Activated effector memory CD4-positive, alpha-beta T cell treated with Interleukin-2 at 50 U/mL for 16 hours (primary cell): ENCODE measurements at places on chromosomes 7 and 10.

- no peak for DNase-seq
Observed at GRCh38 chr10:14549496-14549895, 218.8 kb upstream of the FRMD4A start.

GRCh38 chr7:101393865-101394264 is 31.2 kb downstream of the COL26A1 start:
- no peak for DNase-seq

DNA sequence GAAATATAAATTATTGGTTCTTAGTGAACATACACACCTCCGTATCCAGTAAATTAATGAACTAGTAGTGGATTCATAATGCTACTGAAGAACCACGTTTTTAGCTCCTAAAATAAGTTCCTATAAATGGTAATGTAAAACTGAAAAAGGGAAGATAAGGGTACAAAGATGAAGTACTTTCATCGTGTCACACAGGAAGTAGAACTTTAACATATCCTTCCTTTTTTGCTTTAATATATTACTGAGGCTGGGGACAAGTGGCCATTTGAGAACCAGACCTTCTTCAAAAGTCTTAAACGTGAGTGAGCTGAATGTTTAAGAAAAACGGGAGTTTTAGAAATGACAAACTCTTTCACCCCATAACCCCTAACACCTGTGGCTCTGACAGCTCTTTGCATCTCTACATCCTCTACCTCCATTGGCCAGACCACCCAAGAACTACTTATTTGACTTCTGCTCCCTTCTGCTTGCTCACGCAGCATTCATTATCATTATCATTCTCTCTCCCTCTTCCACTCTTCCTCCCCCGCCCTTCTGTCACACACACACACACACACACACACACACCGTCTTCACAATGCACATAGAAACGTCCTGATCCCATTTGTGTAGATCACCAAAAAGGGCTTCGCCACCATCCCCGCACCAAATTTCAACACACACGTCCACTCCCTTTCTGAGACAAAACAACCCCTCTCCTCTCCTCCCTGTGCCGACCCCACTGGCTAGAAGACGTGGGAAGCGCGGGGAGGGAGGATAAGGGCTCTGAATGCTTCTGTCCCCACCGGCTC is 677 bp downstream of the SKAP2 start:
- peak; percentile 2 for DNase-seq

GRCh38 chr10:70163448-70163847 is 6.9 kb downstream of the SAR1A start:
- DNase-seq, result no peak

DNA sequence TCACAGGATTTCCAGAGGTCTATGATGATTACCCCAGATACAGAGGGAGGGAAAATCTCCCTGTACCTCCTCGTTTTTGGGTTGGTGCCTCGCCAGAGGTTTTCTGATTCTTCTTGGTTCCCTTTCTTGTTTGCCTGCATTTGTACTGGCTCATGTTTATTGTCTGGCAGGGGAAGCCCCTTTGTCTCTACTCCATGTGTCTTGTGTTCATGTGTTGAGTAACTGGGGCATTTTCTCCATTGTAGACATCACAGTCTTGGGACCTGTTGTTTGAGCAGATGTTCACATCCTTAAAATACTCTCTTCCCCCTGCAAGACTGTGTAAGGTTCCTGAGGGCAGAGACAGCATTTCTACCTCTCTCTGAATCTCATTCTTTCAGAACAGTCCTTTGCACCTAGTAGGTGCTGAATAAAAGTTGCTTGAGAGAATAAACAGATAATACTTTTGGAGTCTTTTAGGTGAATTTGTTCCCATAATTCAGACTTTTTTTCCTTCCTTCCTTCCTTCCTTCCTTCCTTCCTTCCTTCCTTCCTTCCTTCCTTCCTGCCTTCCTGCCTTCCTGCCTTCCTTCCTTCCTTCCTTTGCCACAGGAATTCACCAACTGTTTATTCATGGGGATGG is 25.1 kb downstream of the CDK14 start:
- DNase-seq, result no peak

GRCh38 chr7:155344270-155344617 is 46.6 kb downstream of the INSIG1 start:
- no peak for DNase-seq

DNA sequence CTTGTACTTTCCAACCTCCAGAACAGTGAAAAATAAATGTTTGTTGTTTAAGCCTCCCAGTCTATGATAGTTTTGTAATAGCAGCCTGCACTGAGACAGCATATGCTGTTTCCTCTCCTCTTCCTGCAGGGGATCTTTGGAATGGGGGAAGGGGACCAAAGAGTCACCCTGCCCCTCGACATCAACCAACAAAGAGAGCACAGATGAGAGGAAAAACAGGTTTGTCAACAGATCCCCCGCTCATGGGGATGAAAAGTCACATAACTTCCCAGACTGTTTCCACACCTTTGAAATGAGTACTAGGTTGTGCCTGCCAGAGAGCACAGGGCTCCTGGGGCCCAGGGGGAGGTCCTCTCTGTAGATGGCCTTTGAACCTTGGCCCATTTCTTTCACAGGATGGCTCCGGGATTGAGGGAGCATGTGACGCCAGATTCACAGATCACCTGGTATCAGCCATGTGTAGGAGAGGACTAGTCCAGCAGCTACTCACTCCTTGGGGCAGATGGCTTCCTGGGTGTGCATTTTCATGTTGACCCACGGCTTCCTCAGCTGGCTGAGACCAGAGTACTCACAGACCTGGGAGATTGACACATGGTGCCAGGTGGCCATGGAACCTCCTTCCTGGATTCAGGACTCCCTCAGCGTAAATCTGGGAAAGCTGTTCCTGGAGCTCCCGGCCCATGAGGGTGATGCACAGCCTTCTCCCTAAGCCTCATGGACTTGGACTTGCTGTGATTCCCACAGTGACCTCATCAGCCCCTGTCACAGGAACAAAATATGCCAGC is 125.6 kb downstream of the CXCL12 start:
- no peak for DNase-seq

DNA sequence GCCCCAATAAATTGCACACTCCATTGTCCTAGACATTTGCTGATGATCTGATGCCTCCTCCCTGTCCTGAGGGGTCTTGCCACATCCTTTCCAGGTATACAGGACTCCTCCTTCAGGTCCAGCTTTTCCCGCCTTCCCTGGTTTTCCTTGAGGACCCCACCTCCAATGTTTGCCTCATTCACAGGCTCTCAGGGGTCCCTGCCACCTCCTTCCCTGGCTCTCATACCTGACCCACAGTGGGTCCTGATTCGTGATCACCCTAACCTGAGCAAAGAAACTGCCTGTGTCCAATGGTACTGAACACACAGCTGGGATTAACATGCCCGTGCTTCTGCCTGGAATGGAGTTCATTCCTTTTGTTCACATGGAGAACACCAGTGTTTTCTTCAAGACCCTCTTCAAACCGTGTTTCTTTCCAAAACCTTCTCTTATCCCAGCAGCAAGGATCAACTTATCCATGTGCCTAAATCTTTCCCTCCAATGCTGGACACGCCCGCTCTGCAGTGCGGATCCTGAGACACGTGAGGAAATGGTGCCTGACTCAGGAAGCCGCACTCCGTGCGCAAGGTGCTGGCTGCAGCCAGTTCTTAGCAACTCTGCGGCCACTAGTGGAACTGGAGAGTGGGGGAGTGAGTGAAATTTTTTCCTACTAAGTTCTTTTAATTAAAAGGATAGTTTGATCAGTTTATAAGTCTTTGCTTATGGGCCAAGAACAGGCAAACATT is 354.6 kb upstream of the SHH start:
- no peak for DNase-seq

- DNase-seq, result no peak
Observed at GRCh38 chr7:2950578-2950977, 93.1 kb downstream of the CARD11 start.

DNA sequence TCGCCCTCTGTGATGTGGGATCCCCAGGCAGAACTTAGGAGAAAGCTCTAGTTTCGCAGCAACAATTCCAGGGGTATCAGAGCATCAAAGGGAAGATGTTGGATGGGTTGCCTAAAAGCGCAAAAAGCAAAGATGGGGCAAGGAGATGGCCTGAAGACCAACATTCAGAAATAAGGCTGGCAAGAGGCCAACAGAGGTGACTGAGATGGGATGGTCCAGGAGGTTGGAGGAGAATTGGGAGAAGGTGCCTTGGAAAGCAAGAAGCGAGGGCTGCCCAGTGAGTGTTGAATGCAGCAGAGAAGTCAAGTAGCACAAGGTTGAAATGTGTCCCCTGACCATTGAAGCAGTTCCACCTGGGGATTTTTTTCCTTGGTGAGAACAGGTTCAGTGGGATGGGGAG is 38.4 kb upstream of the TMEM273 start:
- no peak for DNase-seq

GRCh38 chr10:18753312-18753895 is 94.2 kb downstream of the ARL5B start:
- no peak for DNase-seq

DNA sequence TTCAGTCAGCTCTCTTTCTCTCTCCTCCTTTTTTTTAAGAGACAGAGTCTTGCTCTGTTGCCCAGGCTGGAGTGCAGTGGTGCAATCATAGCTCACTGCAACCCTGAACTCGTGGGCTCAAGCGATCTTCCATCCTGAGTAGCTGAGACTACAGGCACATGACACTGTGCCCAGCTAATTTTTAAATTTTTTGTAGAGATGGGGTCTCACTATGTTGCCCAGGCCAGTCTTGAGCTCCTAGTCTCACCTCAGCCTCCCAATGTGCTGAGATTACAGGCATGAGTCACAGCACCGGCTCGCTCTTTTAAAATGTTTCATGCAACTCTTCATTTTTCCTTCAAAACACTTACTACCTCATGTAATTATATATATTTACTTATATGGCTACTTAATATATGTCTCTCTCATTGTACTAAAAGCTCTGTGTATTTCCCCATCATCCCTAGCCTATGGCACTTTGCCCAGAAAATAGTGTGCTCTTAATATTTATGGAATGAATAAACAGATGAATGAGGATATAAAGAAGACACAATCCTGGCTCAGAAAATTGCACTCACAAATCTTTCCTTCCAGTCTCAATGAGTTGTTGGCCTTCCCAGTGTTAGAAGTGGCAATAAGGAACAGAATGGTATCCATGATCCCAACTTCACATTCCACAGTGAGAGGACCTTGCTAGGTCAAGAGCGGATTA is 33.9 kb downstream of the EBLN1 start:
- DNase-seq, result no peak
